ENCODE measurements at places on chromosomes 4 and X.
A peak's percentile ranks its signal among the peaks of the same experiment; 100 is the strongest.

- no peak for DNase-seq
Measured at GRCh38 chr4:89765528-89765927, 71.4 kb downstream of the SNCA start.

- DNase-seq = peak; percentile 10
Measured at GRCh38 chrX:20026278-20026677, 35.4 kb upstream of the BCLAF3 start.

DNA sequence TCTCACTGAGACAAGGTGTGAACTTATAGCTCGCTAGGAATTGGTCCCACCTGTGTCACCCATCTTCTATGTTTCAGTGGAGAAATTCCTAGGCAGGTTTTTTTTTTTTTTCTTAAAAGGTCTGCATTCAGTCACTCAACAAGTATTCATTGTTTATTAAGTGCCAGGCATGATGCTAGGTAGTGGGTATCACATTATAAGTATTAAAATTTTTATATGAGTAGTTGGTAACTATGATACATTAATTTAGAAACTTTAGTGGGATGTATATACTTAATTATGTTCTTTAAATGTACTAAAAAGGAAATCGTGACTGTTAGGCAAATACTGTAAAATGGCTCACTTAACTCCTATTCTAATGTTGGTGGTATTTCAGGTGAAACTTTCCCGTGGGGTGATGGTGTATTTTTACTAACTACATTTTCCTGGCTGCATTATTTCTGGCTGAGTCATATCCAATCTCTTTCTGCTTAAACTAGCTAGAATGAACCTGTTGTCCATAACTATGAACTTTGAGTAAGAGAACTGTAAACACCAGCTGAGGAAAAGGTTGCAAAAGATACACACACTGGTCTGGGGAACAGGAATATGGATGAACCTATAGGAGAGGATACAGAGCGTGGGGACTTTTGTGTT is 49.3 kb upstream of the MED14 start:
- no peak for DNase-seq

DNA sequence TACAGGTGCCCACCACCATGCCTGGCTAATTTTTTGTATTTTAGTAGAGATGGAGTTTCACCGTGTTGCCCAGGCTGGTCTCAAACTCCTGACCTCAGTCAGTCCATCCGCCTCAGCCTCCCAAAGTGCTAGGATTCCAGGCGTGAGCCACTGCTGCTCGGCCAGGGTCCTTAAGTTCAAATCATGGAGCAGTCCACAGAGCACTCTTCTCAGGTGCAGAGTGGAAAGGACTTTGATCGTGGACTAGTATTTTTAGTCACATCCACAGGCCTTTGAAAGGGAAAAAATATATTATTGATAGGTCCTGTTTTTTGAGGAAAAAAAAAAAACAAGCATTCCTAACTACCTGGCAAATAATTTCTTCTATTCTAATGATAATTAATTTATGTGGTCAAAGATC is 31.2 kb downstream of the GAB1 start:
- no peak for DNase-seq

DNA sequence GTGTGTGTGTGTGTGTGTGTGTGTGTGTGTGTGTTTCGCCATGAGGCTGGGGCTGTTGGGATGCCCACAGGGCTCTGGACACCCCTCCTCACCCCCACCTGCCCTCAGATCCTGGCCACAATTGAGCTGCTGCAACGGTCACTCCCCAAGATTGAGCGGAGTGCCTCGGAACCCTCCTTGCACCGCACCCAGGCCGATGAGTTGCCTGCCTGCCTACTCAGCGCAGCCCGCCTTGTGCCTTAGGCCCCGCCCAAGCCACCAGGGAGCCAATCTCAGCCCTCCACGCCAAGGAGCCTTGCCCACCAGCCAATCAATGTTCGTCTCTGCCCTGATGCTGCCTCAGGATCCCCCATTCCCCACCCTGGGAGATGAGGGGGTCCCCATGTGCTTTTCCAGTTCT is 10.2 kb downstream of the ARAF start:
- no peak for DNase-seq

DNA sequence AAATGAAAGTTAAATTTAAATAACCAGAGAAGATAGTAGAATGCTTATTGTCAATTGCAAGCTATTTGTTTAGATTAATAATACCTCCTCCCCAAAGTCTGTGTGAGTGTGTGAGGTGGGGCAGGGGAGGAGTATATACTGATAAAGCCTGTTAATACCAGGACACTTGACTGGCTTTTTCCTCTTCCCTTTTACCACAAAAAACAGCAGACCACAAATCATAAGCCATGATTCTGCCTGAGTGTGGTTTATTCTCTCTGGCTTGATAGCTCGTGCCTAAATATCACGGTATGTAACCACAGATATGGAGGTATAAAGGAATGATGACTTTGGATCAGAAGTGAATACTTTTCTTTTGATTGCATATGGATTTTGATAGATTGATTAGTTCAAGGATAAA is 21.9 kb upstream of the SCRG1 start:
- no peak for DNase-seq

DNA sequence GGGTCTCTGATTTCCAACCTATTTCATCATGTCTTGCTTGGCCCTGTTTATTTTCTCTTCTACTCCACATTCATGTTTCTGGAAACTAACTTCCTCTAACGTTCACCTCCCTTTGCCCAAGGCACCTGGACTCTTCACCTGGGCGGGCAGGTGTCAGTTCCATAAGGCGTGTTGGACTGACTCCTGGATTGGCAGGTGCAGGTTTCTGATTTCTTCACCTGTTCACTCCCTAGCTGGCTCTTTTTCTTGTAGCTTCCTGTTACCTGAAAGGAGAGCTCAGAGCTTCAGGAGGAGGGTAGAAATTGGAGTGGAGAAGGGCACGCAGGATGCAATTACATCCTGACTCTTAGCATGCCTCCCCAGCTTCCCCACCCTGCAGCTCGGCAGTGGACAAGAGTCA is 350.8 kb upstream of the KLF3 start:
- no peak for DNase-seq

DNA sequence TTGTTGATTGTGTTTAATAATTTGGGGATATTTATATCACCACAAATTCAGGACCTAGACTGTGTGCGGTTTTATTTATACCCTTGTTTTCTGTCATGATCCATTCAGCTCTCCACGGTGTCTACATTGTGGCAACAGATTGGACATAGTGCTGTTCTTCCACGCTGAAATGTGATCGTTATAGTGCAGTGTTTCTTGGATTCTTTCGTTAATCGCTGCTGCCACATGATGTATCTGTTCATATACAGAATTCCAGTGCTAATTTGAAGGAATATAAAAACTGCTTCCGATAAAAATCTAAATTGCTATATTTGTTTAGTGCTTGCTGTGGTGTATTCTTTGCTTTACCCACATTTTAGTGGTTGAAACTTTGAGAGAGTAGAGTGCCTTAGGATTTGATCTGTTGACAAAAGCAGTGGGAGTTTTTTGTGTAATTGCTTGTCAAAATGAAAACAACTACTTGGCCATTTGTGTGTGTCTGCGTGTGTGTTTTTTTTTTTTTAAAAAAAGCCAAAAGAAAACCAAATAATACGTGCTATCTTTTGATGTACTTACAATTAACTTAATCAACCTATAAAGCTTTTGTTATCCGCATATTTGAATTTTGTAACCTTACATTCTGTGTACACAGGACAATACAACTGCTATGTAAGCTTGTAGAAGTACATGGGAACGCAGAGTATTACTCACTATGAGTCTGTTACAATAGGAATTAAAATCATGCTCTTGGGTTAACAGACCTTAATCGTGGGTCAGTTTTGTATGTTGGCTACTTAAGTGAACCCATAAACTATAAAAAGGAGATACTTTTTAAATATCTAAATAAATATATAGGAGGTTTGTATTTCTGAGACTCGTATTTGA is 353.3 kb downstream of the ARHGAP24 start:
- no peak for DNase-seq

- no peak for DNase-seq
Measured at GRCh38 chr4:152848508-152848907, 68.8 kb downstream of the ARFIP1 start.

DNA sequence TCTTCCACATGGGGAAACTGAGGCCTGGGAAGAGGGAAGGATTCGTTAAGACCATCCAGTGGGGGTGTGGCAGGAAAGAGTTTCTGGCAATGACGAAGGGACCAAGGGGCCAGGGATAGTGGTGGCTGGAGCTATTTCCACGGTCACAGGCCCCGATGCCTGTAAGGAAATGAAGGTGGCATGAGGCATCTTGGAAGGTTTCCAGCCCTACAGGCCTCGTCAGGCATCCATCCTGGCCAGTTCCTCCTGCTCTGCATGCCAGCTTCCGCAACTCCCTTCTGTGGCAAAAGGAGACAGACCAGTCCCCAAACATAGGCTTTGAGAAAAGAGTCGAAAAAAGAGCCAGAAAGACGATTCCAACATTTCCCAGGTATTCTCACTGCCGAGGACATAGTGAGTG is 9.2 kb upstream of the C4orf50 start:
- no peak for DNase-seq

GRCh38 chr4:31727030-31727429 is 1006.9 kb downstream of the PCDH7 start:
- DNase-seq = no peak

GRCh38 chr4:177726111-177726510 is 283.9 kb upstream of the AGA start:
- DNase-seq = no peak

DNA sequence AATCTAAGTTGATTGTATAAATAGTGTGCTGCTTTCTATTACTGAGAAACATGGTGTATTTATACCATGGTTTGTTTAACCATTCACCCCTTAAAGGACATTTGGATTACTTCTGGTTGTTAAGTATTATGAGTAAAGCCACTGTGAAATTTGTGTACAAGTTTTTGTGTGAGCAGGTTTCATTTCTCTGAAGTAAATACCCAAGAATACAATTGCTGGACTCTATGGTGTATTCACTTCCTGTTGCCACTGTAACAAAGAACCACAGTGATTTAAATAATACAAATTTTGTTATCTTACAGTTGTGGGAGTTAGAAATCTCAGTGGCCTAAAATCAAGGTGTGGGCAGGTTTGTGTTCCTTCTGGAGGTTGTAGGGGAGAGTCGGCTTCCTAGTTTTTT is 869.6 kb downstream of the CCSER1 start:
- no peak for DNase-seq

GRCh38 chrX:66676413-66676812 is 37.5 kb upstream of the EDA2R start:
- DNase-seq = no peak

DNA sequence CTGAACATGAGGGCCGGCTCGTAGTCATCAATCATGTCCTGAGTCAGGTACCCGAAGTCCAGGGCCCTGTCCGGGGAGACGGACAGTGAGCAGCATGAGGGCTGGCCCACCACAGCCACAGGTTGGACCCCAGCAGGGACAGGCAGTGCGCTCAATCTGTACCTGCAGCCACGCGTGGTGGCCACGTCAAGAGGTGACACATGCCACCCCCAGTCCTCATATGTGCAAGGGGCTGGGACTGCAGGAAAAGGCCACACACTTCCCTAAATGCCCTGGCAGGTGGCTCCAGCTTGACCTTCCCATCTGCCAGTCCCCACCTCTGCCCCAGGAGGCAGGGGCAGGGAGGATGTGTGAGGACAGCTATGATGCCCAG is 73.8 kb upstream of the MXD4 start:
- no peak for DNase-seq

DNA sequence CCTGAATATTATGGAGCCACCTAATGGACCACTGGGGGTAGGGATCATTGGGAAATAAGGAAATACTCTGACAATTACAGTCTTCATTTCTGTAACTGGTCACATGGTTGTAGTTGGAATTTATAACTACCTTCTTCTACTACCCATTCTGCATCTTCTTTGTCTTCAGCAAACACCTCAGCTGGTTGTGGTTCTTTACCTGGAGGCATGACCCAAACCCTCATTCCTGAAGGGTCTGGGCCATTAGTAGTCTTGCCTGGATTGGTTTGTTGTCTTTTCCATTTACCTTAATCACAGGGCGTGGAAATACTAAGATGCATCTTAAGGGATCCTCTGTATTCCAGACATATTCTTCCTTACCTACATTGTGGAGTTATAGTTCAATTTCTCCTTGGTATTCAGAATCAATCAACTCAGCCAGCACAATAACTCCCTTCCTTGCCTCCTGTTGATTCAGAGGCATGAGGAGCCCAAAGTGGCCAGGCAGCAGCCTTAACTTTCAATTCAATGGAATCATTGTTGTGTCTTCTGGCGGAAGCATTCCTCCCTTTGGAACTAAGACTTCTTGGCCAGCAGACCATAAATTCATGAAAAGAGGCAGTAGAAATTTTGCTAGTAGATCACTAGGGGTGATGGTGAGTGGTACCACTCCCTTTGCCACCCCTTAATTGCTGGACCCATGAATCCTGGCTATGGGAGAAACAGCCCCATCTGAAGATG is 75.7 kb upstream of the RAP2C start:
- no peak for DNase-seq

DNA sequence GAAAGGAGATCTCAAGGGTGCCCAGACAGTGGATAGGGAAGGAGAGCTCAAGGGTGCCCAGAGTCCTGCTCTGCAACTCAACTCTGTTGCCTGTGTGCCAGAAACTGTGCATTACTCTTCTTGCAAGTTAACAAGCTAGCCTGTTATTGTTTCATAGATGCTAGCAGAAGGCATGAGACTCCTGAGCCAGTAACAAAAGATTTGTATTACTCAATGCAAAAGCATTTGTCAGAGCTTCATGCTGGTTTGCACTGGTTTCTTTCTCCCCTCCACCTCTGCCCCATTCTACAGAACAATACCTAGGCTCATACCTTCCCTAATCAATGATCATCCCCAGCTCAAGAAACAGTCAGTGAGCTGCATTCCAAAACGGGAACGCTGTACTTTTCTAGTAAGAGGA is 124.5 kb upstream of the NEIL3 start:
- DNase-seq = no peak

DNA sequence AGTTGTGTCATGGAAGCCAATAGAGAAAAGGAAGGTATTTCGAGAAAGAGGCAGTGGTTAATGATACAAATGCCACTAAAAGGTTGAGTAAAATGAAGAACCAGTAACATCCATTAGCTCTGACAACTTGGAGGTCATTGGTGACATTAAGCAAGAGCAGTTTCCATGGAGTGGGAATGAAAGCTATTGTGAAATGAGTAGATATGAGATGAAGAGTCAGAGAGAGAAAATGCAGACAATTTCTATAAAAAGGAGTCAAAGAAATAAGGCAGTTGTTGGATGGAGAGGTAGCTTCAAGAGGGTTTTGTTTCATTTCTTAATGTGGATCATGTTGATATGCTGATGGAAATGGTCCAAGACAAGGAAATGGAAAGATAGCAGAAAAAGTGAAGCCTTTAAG is 9.6 kb upstream of the AMTN start:
- no peak for DNase-seq

DNA sequence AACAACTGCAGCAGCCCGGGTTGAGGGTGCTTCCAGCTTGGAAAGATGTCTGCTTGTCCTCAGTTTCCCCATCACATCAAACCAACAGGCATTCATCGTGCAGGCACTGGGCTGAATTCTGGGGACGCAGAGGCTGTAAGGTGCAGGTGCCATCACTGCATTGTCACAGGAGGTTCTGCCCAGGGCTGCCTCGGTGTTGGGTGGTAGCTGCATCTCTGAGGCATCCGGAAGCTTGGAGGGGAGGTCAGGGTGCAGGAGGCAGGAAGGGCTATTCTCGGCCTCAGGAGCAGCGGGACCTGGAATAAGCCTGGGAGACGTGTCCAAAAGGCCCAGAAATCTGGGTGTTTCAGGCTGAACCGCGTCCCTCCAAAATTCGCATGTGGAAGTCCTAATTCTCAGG is 134.6 kb downstream of the HMX1 start:
- DNase-seq = no peak

GRCh38 chr4:120446051-120446567 is 379.5 kb upstream of the MAD2L1 start:
- DNase-seq = no peak

Measured in HFF-Myc (cell line).